ENCODE measurements at places on chromosomes 12 and 14.
A peak's percentile ranks its signal among the peaks of the same experiment; 100 is the strongest.

GRCh38 chr12:64625243-64626077, 15.2 kb downstream of the RASSF3 start:
- peak; percentile 65 for DNase-seq

DNA sequence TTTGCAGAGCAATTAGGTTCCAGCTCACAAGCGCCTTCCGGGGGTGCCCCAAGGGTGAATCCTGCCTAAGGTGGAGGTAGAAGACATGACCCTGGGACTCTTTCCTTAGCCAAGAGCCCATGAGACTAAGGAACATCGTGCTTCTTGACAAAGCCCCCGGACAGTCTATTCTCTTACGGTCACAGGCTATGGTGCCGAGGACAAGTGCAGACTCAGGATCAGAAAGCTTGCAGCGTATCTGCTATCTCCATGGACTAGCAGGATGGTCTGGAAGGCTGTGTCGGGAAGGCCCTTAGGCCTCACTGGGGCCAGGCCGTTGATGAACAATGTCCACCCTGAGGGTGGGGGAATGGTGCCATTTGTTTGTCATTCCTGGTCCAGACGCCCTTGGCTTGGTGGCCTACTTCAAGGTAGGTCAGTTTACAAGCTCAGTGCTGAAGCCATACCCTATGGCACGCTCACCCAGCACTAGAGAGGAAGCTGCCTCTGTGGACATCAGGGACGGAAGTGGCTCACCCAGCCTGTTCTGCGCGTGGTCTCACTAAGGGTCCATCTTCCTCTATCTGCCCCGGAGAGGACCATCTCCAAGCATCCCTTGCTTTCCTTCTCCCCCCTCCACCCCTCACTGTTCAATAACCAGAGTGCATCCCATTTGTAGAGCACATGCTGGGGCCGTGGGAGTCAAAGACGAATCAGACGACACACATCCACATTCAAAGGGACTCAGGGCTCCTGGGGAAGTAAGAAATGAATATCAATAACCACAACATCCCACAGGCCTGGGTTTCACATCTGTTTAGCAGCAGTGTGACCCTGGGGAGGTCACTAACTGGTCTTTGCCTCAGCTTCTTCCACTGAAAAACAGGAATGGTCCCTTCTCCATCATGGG, 45.0 kb upstream of the IQSEC3 start:
- DNase-seq = peak; percentile 5

GRCh38 chr14:96275177-96276112, 19.4 kb downstream of the BDKRB1 start:
- DNase-seq = peak; percentile 84

DNA sequence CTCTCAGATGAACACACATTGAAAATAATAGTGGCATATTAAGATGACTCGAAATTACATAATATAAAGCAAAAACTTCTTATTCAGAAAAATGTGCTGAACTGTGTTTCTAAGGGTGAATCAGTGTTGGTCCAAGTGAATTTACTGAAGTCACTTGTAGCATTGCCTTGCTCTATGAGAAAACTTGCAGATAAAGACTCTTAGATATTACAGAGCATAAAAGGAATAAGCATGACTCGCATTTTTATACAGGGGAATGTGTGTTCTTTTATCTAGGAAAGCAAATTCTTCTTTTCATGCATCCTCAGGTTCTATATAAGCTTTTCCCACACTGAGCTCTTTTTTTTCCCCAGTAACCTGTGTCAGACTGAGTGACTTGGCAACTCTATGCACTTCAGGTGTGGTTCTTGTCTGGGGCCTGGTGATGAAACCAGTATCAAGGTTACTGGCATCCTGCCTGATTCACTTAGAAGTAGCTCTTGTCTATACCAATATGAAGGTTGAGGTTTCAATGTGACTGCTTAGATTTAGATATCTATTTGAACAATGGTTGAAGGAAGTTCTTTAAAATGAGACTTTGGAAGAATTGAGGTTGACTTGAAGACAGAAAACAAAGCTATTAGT, 76.1 kb downstream of the OTOGL start:
- no peak for DNase-seq
